ENCODE measurements at places on chromosomes 12 and 14. TPM values are rescaled to one million over a fixed set of nuclear protein-coding genes. Genes with fewer than 3 reads are reported as not detected.
A peak's percentile ranks its signal among the peaks of the same experiment; 100 is the strongest.

GRCh38 chr12:27096420-27096819 is 14.0 kb upstream of the C12orf71 start:
- H3K4me1 ChIP-seq = no peaks in the 10 kb centered on the region
- no peak overlapping the region for H3K27ac ChIP-seq
- H3K27me3 ChIP-seq = no peaks in the 10 kb centered on the region
- DNase-seq = no peak
- no peaks in the 10 kb centered on the region for H3K36me3 ChIP-seq
- no peak overlapping the region for H3K4me3 ChIP-seq

- H3K4me1 ChIP-seq = peaks cover 3% of the 10 kb centered on the region
- no peaks in the 10 kb centered on the region for H3K27me3 ChIP-seq
- peak; percentile 74 for DNase-seq
- H3K36me3 ChIP-seq = no peaks in the 10 kb centered on the region
- no peak overlapping the region for H3K27ac ChIP-seq
Observed at GRCh38 chr12:25276199-25276937, 25.6 kb upstream of the KRAS start.

- no peaks in the 10 kb centered on the region for H3K36me3 ChIP-seq
- H3K4me1 ChIP-seq = no peaks in the 10 kb centered on the region
- no peak overlapping the region for H3K4me3 ChIP-seq
- no peaks in the 10 kb centered on the region for H3K27me3 ChIP-seq
- no peak overlapping the region for H3K27ac ChIP-seq
- peak; percentile 21 for DNase-seq
Observed at GRCh38 chr14:80587096-80587724, 354.3 kb downstream of the CEP128 start.

- DNase-seq = no peak
- peaks cover 7% of the 10 kb centered on the region for H3K4me1 ChIP-seq
- H3K27ac ChIP-seq = no peak overlapping the region
- no peaks in the 10 kb centered on the region for H3K27me3 ChIP-seq
Observed at GRCh38 chr14:65213316-65213715, 111.0 kb upstream of the MAX start.

Gene RNASE3
- 0.18 TPM for polyA plus RNA-seq

DNA sequence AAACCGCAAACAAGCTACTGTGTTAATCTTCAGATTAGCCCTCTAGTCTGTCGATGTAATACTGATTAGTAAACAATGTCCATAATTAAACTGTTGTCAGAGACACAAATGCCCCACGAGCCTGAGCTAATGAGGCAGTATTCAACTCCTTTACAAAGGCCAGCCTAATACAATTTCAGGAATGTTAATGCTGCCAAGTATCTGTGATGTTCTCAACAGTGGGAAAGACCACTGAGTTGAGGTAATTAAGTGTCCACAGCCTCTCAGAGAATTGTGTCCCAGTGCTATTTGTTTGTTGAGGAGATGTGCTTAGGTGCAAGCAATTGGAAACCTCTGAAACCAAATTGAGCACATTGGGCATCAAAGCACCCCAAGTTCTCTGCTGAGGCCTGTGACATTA is 139.4 kb upstream of the CDKN3 start:
- H3K27me3 ChIP-seq = no peaks in the 10 kb centered on the region
- H3K36me3 ChIP-seq = no peaks in the 10 kb centered on the region
- H3K4me3 ChIP-seq = no peak overlapping the region
- DNase-seq = no peak

- no peaks in the 10 kb centered on the region for H3K27me3 ChIP-seq
- no peak overlapping the region for H3K27ac ChIP-seq
- no peaks in the 10 kb centered on the region for H3K4me1 ChIP-seq
- DNase-seq = peak; percentile 62
Observed at GRCh38 chr14:89773644-89774316, 180.8 kb downstream of the EFCAB11 start.

Gene TMEM132C
- polyA plus RNA-seq = 1.3 TPM

Gene ENDOU
- polyA plus RNA-seq = 1.8 TPM

DNA sequence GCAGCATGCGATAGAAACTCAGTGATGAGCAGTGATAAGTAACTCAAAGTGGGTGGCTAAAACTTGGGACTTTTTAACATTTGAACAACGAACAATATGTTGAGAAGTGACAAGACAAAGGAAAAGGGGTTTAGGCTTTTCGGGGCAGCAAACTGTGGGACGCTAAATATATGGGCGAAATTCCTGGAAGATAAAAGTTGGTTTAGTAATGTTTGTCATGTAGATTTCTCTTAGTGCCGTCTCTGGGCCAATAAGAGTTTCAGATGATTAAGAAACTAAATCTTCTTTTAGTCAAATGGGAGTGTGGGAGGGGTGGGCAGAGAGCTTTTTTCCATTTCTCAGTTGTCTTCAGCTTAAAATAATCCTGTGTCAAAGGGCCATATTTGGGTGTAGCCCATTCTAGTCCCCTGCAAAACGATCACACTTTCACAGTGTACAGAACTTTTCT is 41.7 kb upstream of the FUT8 start:
- H3K27me3 ChIP-seq = no peaks in the 10 kb centered on the region
- no peak overlapping the region for H3K4me3 ChIP-seq
- H3K36me3 ChIP-seq = no peaks in the 10 kb centered on the region
- no peak overlapping the region for H3K27ac ChIP-seq
- no peak for DNase-seq
- no peaks in the 10 kb centered on the region for H3K4me1 ChIP-seq

Gene AJUBA
- polyA plus RNA-seq = 22.0 TPM

DNA sequence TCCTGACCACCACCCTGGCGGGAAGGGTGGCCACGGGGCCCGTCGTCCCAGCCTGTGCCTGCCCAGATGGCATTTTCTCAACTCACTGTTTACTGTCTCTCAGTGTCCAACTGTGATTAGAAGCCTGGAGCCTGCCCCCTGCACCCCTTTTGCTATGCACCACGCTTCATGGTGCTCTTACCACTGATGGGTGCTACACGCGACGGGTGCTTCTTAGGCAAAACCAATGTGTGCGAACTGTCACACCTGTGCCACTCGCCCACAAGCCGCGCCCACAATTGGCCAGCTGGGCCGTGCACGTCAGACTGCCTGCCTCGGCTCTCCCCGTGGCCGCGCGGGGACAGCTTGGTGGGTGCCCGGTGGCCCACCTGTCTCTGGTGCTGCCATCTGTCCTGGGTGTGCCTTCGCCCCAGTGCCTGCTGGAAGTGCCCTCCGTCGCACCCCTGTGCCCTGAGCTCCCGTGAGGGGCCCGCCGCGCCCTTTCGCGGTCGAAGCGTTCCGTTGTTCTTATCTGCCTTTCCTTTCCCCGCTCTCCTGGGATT is 15.1 kb upstream of the AMN start:
- no peak for DNase-seq
- H3K27ac ChIP-seq = no peak overlapping the region
- no peaks in the 10 kb centered on the region for H3K4me1 ChIP-seq
- H3K4me3 ChIP-seq = no peak overlapping the region
- peaks cover 45% of the 10 kb centered on the region for H3K36me3 ChIP-seq

DNA sequence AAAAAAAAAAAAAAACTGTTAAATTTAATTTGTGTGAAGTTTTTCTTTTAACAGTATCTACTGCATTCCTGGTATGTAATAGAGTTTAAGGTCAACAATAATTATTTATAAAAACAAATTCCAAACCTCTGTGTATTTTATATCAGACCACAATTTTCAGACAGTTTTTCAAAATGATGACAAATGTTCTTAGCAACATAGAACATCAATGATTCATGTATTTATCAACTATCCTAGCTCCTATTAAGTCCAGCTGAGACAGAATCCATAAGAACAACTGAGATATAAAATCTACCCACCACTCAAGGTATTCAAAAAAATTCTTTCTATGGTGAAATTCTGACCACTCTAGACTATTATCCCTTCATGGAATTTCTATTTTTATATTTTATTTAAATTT is 144.5 kb downstream of the EPS8 start:
- peaks cover 26% of the 10 kb centered on the region for H3K36me3 ChIP-seq
- no peak overlapping the region for H3K27ac ChIP-seq
- no peak for DNase-seq
- H3K4me1 ChIP-seq = no peaks in the 10 kb centered on the region

DNA sequence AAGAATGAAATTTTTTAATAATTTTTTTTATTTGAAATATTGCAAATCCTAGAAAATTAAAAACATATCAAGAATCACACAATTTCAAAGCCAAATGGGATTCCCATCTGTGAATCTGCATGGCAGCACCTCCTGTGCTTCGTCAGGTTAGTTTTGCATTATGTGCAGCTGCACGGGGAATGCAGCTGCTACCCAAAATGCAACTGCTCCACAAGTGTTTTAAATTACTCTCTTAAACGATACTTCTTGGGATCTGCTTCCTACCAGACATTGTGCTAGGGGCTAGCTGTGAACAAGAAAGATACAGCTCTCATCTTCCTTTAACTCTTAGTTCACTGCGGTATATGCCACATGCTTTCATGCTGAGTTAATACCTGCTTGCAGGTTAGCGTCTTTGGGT is 154.2 kb downstream of the CRADD start:
- H3K4me1 ChIP-seq = no peaks in the 10 kb centered on the region
- no peak overlapping the region for H3K27ac ChIP-seq
- no peaks in the 10 kb centered on the region for H3K36me3 ChIP-seq
- H3K27me3 ChIP-seq = no peaks in the 10 kb centered on the region
- no peak for DNase-seq
- H3K4me3 ChIP-seq = no peak overlapping the region

GRCh38 chr14:50338587-50338986 is 26.5 kb downstream of the DMAC2L start:
- H3K27me3 ChIP-seq = no peaks in the 10 kb centered on the region
- DNase-seq = peak; percentile 79
- peak overlapping the region; percentile 41 for H3K27ac ChIP-seq

- no peaks in the 10 kb centered on the region for H3K27me3 ChIP-seq
- H3K27ac ChIP-seq = no peak overlapping the region
- H3K36me3 ChIP-seq = peaks cover 7% of the 10 kb centered on the region
- H3K4me1 ChIP-seq = no peaks in the 10 kb centered on the region
Observed at GRCh38 chr12:32334371-32334777, 65.0 kb upstream of the FGD4 start.

Gene NEK9
- polyA plus RNA-seq = 72.8 TPM
